ENCODE measurements at places on chromosomes 3 and 15.

GRCh38 chr3:189260556-189261493, 89.1 kb downstream of the TPRG1 start:
- DNase-seq, result no peak

DNA sequence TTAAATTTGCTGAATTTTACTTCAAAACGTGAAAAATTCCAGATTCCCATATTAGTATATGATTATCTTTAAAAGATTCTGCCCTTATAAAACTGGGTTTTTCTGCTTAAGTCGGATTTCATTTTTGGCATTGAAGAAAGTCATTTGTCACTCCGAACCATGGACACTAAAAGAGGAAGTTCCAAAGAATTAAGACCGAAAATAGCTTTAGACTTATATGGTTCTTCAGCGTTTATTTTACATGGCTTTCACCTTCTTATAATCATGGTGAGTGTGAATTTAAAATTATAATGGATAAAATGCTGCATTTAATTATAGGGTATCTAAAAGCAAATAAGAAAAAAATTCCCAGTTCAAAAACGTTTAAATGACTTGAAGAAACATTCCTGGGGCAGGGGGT, 1.0 kb downstream of the C3orf38 start:
- no peak for DNase-seq

DNA sequence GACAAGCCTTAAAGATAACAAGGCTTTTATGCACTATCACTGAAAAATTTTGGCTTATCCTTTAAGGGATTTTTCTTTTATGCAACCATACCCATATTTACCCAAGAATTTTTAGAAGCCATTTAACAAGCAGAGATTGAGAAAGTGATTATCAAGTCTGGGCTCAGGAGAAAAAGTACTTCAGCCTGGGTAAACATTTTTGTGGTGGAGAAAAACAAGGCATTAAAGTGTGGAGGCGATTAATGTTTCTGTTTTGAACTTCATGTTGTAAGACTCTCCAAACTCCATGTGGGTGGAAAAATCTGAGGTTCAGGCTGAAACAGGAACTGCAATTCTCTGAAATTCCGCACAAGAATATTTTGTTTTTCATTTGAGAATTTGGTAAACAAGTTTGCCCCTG, 260.4 kb upstream of the KCNMB2 start:
- DNase-seq, result no peak

- DNase-seq, result no peak
These were observed 168.6 kb downstream of the SEMA6D start for GRCh38 chr15:47885920-47886319.

- DNase-seq, result no peak
These were observed 58.0 kb downstream of the GPR160 start for GRCh38 chr3:170095771-170096170.

- no peak for DNase-seq
These were observed 165.6 kb downstream of the UBE2E2 start for GRCh38 chr3:23368731-23369130.

GRCh38 chr3:27220166-27220565, 149.0 kb downstream of the NEK10 start:
- DNase-seq, result no peak

Measured in SIG-M5 (cell line).